Sigmoid colon (tissue), 7 donors: ENCODE measurements at places on chromosomes 3 and 15.
A peak's percentile ranks its signal among the peaks of the same experiment; 100 is the strongest.

GRCh38 chr15:36347272-36347858, 232.1 kb upstream of the CDIN1 start:
- DNase-seq, result no peak
- H3K27me3 ChIP-seq, result no peaks in the 10 kb centered on the region
- no peak overlapping the region for H3K27ac ChIP-seq
- H3K4me3 ChIP-seq, result no peak overlapping the region
- no peaks in the 10 kb centered on the region for H3K36me3 ChIP-seq
- H3K4me1 ChIP-seq, result no peaks in the 10 kb centered on the region

DNA sequence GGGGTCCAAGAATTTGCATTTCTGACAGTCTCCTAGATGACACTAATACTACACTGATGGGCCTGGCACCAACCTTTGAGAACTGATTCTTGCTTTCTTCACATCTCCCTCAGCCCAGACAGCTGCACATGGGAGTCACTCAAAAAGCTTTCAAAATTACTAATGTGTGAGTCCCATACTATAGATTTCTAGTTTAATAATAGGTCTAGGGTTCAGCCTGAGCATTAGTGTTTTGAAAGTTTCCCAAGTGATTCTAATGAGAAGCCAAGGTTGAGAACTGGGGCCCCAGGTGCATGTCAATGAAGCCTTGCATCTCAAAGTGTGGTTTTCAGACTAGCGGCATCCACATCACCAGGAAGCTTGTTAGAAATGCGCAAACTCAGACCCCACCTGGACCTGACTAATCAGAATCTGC, 159.9 kb upstream of the CMC1 start:
- no peak overlapping the region for H3K27ac ChIP-seq
- DNase-seq, result no peak
- no peak overlapping the region for H3K4me3 ChIP-seq
- no peaks in the 10 kb centered on the region for H3K36me3 ChIP-seq

DNA sequence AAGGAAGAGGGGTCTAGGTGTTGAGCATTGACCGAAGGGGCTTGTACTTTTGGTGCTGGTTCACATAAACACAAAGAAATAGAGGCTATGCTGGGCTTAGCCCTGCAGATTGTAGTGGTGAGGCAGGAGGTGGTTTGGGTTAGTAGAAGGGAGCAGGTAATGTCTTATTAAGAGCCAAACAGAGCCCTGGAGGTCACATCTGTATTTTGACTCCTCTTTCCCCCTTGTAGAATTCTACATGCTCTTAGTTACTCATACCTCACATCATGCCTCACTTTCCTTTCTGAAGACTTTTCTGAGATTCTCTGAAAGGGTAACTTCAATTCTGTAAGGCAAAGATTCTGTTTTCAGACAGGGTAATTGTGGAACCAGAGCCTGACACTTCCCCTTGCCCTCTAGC, 16.1 kb upstream of the ZNF80 start:
- H3K27ac ChIP-seq, result no peak overlapping the region
- no peaks in the 10 kb centered on the region for H3K4me1 ChIP-seq
- DNase-seq, result no peak
- no peak overlapping the region for H3K4me3 ChIP-seq
- no peaks in the 10 kb centered on the region for H3K36me3 ChIP-seq

DNA sequence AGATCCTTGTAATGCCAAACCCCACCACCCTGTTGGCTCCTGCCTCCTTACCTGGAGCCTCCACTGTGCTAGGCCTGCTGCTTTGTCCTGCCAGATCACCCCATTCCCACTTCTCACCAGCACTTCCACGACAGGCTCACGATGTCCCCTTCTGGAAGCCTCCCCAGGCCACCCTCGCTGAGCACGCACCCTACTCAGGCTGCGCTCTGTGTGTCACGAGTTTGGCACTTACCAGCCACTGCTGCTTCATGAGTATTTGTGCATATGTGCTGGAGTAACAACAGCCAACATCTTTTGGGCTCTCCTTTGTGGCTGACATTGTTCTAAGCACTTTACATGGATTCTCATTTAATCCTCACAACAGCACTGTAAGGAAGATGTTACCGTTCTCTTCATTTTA, 58.1 kb downstream of the PDIA5 start:
- no peaks in the 10 kb centered on the region for H3K4me1 ChIP-seq
- no peak for DNase-seq
- H3K36me3 ChIP-seq, result peaks cover 23% of the 10 kb centered on the region

GRCh38 chr3:24734019-24734418, 239.4 kb upstream of the THRB start:
- H3K4me1 ChIP-seq, result no peaks in the 10 kb centered on the region
- H3K27me3 ChIP-seq, result no peaks in the 10 kb centered on the region
- DNase-seq, result no peak

- H3K36me3 ChIP-seq, result no peaks in the 10 kb centered on the region
- no peaks in the 10 kb centered on the region for H3K27me3 ChIP-seq
- no peak overlapping the region for H3K4me3 ChIP-seq
- peaks cover 5% of the 10 kb centered on the region for H3K4me1 ChIP-seq
Observed at GRCh38 chr15:63448266-63448665, 56.1 kb upstream of the USP3 start.

GRCh38 chr3:187737006-187737367, 8.3 kb downstream of the BCL6 start:
- H3K4me1 ChIP-seq, result peaks cover 37% of the 10 kb centered on the region
- H3K4me3 ChIP-seq, result peak overlapping the region; percentile 88
- H3K36me3 ChIP-seq, result peaks cover 29% of the 10 kb centered on the region
- no peaks in the 10 kb centered on the region for H3K27me3 ChIP-seq

DNA sequence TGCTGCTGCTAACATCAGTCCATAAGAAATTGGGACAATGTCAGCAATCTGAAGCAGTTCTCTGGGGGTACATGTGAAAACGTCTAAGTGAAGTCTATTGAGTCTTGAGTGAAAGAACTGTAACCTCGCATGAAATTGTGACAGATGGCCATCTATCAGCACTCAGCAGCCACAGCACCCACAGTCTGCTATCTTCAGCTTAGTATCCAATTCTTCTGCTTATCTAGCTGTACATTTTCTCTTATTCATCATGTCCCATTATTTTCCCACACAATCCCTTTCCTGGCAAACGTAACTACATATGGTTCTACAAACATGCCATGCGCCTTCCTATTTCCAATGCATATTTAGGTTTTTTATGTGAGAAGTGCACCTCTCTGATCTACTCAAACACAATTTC, 629.7 kb downstream of the NTRK3 start:
- peaks cover 17% of the 10 kb centered on the region for H3K4me1 ChIP-seq
- no peak for DNase-seq
- H3K27ac ChIP-seq, result no peak overlapping the region
- H3K4me3 ChIP-seq, result no peak overlapping the region

DNA sequence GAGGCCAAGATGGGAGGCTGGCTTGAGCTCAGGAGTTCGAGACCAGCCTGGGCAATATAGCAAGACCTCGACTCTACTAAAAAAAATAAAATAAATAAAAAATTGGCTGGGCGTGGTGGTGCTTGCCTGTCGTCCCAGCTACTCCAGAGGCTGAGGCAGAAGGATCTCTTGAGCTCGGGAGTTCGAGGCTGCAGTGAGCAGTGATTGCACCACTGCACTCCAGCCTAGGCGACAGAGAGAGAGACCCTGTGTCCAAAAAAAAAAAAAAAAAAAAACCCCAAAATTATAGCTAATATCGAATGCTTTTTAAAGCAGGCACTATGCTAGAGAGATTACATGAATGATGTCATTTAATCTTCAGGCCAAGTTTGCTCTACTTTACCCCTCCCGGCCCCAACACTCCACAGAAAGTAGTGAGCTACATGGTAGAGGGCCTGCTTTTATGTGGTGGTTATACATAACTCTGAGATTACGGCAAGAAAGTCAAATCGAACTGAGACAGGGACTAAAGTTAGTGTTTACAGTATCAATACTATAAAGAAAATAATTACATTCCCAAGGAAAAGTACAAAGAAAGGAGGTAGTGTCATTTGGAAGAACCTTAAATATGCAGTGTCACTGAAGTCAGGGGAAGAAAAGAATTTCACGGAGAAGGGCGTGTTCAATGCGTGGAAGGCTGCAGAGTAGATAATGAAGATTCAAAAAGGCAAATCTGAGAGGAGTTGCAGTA, 1.1 kb downstream of the ADPGK start:
- H3K36me3 ChIP-seq, result no peaks in the 10 kb centered on the region
- peak overlapping the region; percentile 85 for H3K4me3 ChIP-seq
- H3K27ac ChIP-seq, result peak overlapping the region; percentile 95
- H3K4me1 ChIP-seq, result peaks cover 23% of the 10 kb centered on the region

DNA sequence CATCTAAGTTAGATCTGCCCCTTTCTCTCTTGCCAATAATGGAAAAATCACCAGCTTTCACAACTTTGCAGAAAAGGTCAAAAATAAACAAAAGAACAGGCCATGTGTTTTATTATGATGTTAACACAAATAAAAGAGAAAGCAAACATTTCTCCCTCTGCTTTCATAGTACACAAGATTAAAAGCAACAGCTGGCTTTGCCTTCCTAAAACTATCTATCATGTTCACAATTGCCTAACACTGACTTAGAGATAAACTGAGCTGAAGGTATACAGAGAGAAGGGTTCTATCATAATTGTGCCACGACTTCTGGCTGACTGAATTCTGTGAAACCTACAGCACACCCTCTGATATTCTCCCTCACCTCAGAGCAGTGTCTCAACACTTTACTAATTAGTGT, 29.4 kb downstream of the AADAC start:
- no peaks in the 10 kb centered on the region for H3K27me3 ChIP-seq
- H3K36me3 ChIP-seq, result no peaks in the 10 kb centered on the region
- H3K4me1 ChIP-seq, result no peaks in the 10 kb centered on the region

GRCh38 chr3:88744896-88745295, 362.5 kb upstream of the EPHA3 start:
- no peaks in the 10 kb centered on the region for H3K27me3 ChIP-seq
- no peak for DNase-seq
- H3K4me3 ChIP-seq, result no peak overlapping the region

- no peak for DNase-seq
- no peak overlapping the region for H3K27ac ChIP-seq
Observed at GRCh38 chr3:124451630-124452317, 278.5 kb upstream of the UMPS start.

DNA sequence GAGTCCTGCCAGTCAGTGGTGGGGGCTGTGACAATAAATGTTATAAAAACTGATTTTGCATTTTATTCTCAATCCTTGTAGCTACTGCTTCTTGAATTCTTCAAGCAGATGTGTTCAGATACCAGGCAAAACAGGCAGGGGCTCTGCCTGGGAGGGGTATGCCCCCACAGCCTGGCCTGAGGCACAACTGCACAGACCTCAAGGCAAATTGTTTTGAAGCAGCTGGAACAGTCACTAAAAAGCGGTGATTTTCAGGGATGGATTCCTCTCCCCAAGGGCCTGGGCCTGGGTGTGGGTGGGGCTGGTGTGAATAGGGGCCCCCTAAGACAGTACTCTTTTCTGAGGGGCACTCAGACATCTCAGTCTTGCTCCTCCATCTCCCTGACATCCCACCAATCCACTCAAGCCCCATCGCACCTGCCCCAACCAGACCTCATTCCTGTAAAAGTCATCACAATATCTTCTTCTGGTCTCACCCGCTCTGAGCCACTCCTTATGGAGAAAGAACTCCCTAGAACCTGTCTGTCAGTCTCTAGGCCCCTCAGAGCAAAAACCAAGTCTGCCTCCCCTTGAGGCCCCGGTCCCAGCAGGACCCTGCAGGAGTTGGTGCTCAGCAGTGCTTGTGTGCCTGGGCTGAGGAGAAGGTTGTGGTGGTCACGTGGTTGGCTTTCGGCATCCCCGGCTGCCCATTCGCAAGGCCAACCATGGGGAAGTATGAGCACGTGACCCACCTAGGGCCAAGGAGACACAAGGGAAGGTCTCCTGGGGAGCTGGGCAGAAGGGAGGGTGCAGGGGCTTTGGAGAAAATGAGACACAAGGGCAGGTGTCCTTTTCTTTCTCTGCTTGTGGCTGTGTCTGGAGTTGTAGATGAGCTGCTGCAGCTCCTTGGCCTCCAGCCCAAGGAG, 2.9 kb upstream of the PSTPIP1 start:
- no peaks in the 10 kb centered on the region for H3K27me3 ChIP-seq
- peak; percentile 73 for DNase-seq
- peaks cover 24% of the 10 kb centered on the region for H3K4me1 ChIP-seq
- no peak overlapping the region for H3K4me3 ChIP-seq
- H3K36me3 ChIP-seq, result no peaks in the 10 kb centered on the region

DNA sequence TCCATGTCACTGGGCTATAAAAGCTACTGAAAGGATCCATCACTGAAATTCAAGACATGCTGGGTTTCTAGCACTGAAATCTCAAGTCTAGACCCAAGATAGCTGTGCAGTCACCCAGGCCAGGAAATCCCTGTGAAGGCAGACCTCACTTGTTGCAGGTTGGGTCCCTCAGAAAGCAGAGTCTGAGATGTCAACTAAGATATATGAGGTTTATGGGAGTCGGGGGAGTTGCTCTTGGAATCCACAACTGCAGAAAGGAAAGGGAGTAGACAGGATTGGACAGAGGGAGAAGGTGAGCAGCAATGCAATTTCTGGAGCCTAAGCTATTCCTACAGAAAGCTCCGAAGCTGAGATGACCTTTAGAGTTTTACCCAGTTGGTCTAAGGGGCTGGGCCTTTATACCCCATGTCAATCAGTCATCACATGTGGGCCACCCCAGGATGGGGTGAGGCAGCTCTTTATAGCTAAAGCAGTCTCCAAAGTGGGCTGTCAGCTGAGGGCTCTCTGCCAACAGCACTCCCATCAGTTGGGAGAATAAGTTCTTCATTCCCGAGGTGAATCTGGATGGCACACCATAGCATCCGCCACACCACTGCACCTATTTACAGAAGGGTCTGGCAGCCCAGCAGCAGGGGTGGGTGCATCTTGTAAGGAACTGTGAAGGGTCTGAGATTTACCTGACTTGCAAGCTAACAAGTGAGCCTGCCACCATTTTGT, 52.3 kb upstream of the ACVR2B start:
- no peak for DNase-seq
- H3K4me1 ChIP-seq, result no peaks in the 10 kb centered on the region
- no peaks in the 10 kb centered on the region for H3K27me3 ChIP-seq
- H3K36me3 ChIP-seq, result peaks cover 14% of the 10 kb centered on the region

DNA sequence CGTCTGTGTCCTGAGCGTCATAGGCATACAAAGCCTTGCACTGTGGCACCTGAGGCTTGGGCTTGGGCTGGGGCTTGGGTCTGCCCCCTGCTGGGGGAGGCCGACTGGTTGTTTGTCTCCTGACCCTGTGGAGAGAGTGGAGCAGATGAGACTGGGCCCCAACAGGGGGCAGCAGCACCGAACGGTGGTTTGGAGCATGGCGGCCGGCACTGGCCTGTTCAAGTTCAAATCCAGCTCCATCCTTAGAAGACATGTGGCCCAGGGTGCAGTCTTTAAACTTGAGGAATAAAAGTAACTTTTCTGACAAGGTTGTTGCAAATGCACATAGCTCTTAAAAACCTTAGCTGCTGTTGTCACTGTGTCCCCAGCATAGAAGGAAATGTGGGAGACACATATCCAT, 33.3 kb downstream of the CCNB2 start:
- H3K4me1 ChIP-seq, result no peaks in the 10 kb centered on the region
- H3K36me3 ChIP-seq, result peaks cover 7% of the 10 kb centered on the region
- no peak overlapping the region for H3K4me3 ChIP-seq
- DNase-seq, result no peak
- H3K27me3 ChIP-seq, result no peaks in the 10 kb centered on the region
- H3K27ac ChIP-seq, result no peak overlapping the region
